ENCODE measurements at places on chromosomes 1 and 21.

DNA sequence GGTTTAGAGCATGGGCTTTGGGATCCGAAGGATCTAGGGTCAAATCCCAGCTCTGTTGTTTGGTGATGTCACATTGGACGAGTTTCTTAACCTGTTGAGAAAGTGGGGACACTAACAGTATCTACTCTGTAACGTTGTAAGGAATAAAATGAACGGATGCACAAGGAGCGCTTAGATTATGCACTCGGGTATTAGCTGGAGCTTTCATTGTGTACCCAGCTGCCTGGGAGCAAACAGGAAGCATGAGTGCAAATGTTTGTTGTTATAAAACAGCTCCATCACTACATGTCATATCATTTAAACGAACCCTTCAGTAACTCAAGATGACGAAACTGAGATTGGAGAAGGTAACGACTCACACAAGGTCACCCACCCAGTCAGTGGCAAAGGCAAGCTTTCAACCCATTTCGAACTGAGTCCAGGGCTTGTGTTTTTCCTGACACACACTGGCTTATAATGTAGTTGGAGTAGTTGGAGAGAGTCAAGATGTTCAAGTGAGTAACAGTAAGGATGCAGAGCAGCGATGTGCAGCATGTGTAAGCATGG, 16.2 kb upstream of the SLC6A17 start:
- DNase-seq: peak; percentile 79

- no peak for DNase-seq
These were observed 28.3 kb upstream of the ZNF326 start for GRCh38 chr1:89966656-89967055.

DNA sequence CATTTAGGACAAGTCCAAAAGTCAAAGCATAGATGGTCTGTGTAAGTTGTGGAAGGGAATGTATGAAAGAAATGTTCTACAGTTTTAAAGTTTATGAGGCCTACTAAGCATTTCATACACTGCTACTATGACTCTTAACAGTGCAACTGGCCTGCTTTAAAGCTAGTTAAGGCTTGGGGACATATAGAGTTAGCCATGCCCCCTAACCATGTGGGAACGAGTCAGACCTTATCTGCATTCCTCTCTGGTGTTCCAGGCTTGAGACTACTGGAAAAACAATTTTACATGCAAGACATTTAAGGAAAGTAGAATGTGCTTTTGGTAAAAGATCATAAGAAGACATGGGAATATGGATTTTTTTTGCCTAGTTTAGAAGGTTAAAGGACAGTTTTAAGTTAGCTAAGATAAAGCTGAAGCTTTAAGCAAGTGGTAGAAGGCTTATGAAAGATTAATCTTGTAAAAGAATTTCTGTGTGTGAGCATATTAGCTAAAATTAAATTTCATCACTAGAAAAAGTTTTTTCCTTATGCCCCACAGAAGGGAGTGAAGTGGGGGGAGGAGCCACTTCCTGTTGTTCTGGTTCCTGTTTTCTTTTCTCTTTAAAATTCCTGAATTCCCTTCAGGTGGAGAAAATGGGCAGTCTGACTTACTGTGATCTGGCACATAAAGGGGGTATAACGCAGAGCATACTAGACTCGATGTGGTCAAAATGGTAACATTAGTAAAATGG, 8.9 kb upstream of the CD48 start:
- DNase-seq: no peak

DNA sequence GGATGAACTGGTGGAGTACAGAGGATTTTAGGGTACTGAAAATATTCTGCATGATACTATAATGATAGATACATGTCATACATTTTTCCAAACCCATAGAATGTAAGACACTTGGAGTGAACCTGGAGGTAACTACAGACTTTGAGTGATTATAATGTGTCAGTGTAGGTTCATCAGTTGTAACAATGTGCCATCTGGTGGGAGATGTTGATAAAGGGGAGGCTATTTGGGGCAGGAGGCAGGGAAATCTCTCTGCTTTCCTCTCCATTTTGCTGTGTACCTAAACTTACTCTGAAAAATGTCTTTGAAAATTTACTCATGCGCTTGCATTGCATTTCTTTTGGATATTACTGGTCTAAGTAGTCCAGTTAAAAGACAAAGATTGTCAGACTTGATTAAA, 35.2 kb downstream of the PTBP2 start:
- no peak for DNase-seq

DNA sequence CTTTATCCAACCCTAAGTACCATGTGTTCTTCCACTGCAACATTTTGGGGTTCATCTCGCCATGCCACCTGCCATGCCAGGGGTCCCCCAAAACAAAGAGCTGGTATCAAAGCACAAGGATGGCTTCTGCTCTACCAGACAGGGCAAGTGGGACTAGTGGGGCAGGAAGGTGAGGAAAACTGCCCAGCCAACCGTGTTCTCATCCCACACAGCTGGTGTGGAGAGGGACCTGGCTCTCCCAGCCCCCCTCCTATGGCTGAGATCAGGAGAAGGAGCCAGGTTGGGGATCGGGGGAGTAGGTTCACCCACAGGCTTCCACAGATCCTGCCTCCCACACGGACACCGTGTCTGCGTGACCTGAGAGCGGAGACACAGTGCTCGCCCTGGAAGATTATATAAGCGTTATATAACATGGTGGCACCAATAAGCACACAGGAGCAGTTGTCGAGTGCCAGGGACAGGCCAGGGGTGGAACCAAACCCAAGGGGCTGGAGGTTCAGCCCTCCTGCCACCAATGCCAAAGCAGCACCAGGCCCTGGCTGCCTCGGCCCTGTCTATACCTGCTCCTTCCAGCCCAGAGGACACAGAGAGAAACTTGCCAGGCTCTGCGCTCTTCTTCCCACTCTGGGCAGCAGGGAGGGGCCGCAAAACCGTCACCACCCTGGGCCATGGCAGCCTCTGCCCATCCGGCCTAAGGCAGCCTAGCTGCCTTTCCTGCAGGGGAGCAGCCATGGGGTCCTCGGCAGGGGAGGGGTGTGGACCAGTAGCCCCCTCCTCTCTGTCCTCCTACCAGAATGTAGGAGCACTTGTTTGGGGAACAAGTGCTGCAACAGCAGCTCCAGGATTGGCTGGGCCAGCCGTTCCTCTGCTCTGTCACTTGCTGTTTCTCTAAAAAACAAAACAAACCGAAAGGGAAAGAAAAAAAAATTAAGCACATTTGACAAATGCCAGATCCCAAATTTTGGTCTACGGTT, 43.5 kb downstream of the CD34 start:
- DNase-seq: no peak

DNA sequence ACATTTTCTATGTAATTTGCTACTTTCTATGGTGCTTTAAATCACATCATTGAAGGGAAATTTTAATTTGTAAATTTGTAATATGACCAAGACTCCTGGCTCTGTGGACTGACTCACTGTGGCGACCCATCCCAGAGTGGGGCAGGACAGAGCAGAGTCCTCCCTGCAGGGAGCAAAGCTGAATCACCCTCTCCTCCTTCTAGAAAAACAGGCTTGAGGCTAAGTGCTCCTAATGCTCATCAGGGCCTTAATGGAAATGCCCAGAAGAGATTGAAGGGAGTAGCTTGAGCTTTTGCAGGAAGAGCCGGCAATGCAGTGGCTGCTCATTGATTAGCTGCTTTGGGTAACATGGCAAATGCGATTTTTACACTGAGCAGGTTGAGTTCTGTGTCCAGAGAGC, 16.8 kb downstream of the S100A10 start:
- no peak for DNase-seq

DNA sequence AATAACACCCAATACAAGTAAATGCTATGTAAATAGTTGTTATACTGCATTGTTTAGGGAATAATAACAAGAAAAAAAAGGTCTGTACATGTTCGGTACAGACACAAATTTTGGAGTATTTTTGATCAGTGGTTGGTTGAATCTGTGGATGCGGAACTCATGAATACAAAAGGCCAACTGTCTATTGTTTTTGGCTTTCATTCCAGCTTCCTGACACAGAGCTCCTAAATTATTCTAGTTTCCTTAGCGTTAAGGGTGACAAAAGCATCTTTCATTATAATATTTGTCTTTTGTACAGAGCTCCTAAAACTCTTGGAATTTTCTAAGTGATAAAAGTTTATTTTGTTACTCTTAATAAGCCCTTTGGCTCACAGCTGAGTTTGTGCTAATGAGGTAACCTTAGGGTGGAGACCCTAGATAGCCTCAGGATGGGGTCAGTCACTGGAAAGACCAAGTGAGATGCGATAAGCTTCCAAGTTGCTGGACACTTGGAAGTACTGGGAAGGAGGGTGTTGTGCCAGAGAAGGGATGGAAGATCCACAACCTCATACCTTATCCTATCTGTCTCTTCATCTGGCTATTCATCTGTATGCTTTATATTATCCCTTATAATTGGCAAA, 57.4 kb upstream of the PRRC2C start:
- no peak for DNase-seq

- DNase-seq: no peak
These were observed 25.5 kb upstream of the CYP2J2 start for GRCh38 chr1:59952065-59952464.

DNA sequence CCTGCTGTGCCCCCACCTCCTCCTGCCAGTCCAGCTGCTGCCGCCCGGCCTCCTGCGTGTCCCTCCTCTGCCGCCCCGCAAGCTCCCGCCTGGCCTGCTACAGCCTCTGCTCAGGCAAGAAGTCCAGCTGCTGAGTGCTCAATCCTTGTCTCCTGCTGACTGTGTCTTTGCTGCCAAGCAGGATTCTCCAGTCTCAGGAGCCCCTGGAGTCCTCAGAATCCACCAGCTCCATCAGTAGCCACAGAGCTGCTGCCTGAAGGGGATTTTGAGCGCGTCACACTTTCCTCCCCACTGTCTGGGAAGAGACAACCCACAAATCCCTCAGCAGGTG, 973 bp downstream of the KRTAP10-11 start:
- peak; percentile 87 for DNase-seq

- DNase-seq: peak; percentile 87
These were observed 794 bp upstream of the FAM76A start for GRCh38 chr1:27724961-27725373.

GRCh38 chr1:114003431-114003830, 24.2 kb downstream of the OLFML3 start:
- no peak for DNase-seq

Data from COR-L47 (cell line).